ENCODE measurements at places on chromosomes 3 and 15. TPM values are rescaled to one million over a fixed set of nuclear protein-coding genes. Genes with fewer than 3 reads are reported as not detected.

The ATXN7 gene
- total RNA-seq, result 12.2 TPM

The GOLGA8T gene
- total RNA-seq, result 0.69 TPM

The HTR3E gene
- total RNA-seq, result not detected

The CHST2 gene
- 55.8 TPM for total RNA-seq

The RBP2 gene
- not detected for total RNA-seq

The DNAH12 gene
- 3.5 TPM for total RNA-seq

The DCLK3 gene
- total RNA-seq, result 15.0 TPM

The SLC28A1 gene
- total RNA-seq, result 0.23 TPM

The SENP5 gene
- total RNA-seq, result 77.5 TPM

The GPR171 gene
- not detected for total RNA-seq

The CPN2 gene
- total RNA-seq, result not detected

The CELF6 gene
- 19.8 TPM for total RNA-seq

The SLC9C1 gene
- total RNA-seq, result 0.23 TPM

The CTDSPL gene
- total RNA-seq, result 16.6 TPM

The STAC gene
- total RNA-seq, result 13.8 TPM

The RASGRP1 gene
- 14.5 TPM for total RNA-seq

The CDC25A gene
- 10.8 TPM for total RNA-seq

The IGSF10 gene
- 4.8 TPM for total RNA-seq

The KIF15 gene
- 13.4 TPM for total RNA-seq

The TNFSF10 gene
- 5.5 TPM for total RNA-seq

The BOC gene
- total RNA-seq, result 10.4 TPM

The BDH1 gene
- total RNA-seq, result 18.5 TPM

The ESYT3 gene
- 4.4 TPM for total RNA-seq

The ASB7 gene
- total RNA-seq, result 18.0 TPM

The WDR6 gene
- 116 TPM for total RNA-seq

The IL20RB gene
- 0.92 TPM for total RNA-seq

The SLC6A11 gene
- total RNA-seq, result 108 TPM

The SLC9A9 gene
- 13.4 TPM for total RNA-seq

The MOBP gene
- 0.92 TPM for total RNA-seq

The FAM227B gene
- total RNA-seq, result 6.5 TPM

The CRYGS gene
- total RNA-seq, result 2.1 TPM

The OR5K4 gene
- not detected for total RNA-seq

The AADACL2 gene
- total RNA-seq, result not detected

The IGDCC3 gene
- 6.7 TPM for total RNA-seq

The PLSCR2 gene
- total RNA-seq, result not detected

The RGMA gene
- 38.8 TPM for total RNA-seq

The TPRG1 gene
- total RNA-seq, result 4.4 TPM

The PLA2G4D gene
- under 0.01 TPM for total RNA-seq

The PRRT3 gene
- 9.9 TPM for total RNA-seq

The PPP2R3A gene
- 26.1 TPM for total RNA-seq

The GNAT1 gene
- total RNA-seq, result not detected

The SLC12A6 gene
- 37.1 TPM for total RNA-seq

The ITIH3 gene
- not detected for total RNA-seq

The THRB gene
- total RNA-seq, result 11.1 TPM

The RHOV gene
- total RNA-seq, result 7.4 TPM

The WDR53 gene
- total RNA-seq, result 5.1 TPM

The PIGBOS1 gene
- total RNA-seq, result 8.5 TPM

The PEX5L gene
- 36.2 TPM for total RNA-seq

The PRSS50 gene
- not detected for total RNA-seq

The FEZF2 gene
- 1.6 TPM for total RNA-seq

The TM4SF18 gene
- 4.8 TPM for total RNA-seq

The ARRDC4 gene
- 34.4 TPM for total RNA-seq

The LTK gene
- total RNA-seq, result 0.23 TPM

The CCR5 gene
- not detected for total RNA-seq

The CADM2 gene
- 172 TPM for total RNA-seq

The ADPRH gene
- 2.3 TPM for total RNA-seq

The GOLGA6L4 gene
- 2.1 TPM for total RNA-seq

The NR2F2 gene
- total RNA-seq, result 28.1 TPM
